Stimulated activated CD8-positive, alpha-beta memory T cell treated with anti-CD3 and anti-CD28 coated beads, Interleukin-12 subunit alpha, Interleukin-12 subunit beta, amount 100 ng/mL, for 1 hour (primary cell): ENCODE measurements at places on chromosomes 6 and 20.

- DNase-seq: no peak
Observed at GRCh38 chr6:126959765-126960164, 158.7 kb upstream of the RSPO3 start.

DNA sequence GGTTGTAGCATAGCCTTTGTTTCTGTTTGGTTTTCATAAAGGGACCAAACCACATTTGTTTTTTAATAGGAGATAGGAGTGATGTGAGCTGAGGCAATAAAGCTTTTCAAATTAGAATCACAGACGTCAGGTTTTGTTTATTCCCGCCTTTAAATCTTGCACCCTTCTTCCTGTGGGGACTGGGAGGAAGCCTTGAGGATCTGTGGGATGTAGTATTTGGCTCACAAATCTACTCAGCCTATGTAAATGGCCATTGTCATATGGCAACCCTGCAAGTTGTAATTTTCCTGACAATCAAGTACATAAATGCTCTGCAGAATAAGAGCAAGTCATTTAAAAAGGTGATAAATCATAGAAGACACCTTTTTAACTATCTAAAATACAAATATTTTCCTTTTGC lies 110.4 kb downstream of the ADGRG6 start:
- DNase-seq: no peak

DNA sequence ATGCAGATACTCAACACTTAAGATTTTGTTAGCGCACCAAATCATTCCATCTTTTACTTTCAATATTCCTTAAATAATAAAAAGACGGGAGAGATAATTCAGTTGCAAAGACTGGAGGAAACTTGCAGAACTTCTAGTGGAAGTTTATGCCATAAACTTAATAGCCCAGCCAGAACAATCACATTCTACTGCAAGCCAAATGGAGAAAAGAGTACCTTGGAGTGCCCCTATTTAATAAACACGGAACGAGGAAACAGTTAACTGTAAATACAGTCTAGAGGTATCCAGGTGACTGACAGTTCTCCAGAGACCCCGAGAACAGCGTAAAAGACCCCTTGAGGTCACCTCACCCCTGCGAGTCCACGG lies 635 bp downstream of the SLC35B3 start:
- no peak for DNase-seq

- no peak for DNase-seq
Observed at GRCh38 chr6:110625883-110626282, 149.5 kb upstream of the SLC22A16 start.

- no peak for DNase-seq
Observed at GRCh38 chr6:127921982-127922381, 21.1 kb upstream of the THEMIS start.

DNA sequence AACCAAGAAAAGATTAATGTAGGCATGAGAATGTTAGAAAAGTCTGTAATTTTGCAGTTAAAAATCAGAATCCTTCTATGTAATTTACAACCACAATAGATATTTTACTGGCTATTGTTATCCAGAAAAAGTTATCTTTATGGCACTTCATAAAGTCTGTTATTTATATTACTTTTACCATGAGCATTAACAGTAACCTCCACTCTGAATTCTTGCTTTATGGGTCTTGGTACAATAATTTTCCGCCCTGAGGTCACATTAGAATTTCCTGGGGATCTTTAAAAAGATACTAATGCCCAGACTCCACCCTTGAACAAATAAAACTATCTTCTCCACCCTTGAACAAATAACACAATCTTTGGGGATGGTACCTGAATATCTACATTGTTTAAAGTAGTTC lies 9.6 kb downstream of the RSPO3 start:
- no peak for DNase-seq
